NCI-H460 (cell line): ENCODE measurements at places on chromosomes 13 and 19. TPM values are rescaled to one million over a fixed set of nuclear protein-coding genes. Genes with fewer than 3 reads are reported as not detected.
A peak's percentile ranks its signal among the peaks of the same experiment; 100 is the strongest.

Gene USHBP1
- not detected in 2 replicates for total RNA-seq

Gene CEACAM7
- total RNA-seq, result not detected in 2 replicates

Gene ZNF681
- 0.02 TPM in 1 of 2 replicates, not detected in the other for total RNA-seq

Gene PLK5
- 0.05 TPM in 1 of 2 replicates, not detected in the other for total RNA-seq

Gene IGFL2
- total RNA-seq, result not detected in 2 replicates

Gene ADPRHL1
- total RNA-seq, result 7.6 and 9.3 TPM in 2 replicates

Gene TGFBR3L
- total RNA-seq, result 6.0 and 10.9 TPM in 2 replicates

Gene WDR87
- not detected in 2 replicates for total RNA-seq

Gene ZNF536
- total RNA-seq, result not detected in 2 replicates

Gene ATP4A
- total RNA-seq, result not detected in 2 replicates

Gene GRIN3B
- not detected in 2 replicates for total RNA-seq

Gene SYNGR4
- total RNA-seq, result 0.17 TPM in 1 of 2 replicates, not detected in the other

Gene SAMD1
- 26.3 and 29.5 TPM in 2 replicates for total RNA-seq

Gene A1BG
- total RNA-seq, result 4.1 and 9.1 TPM in 2 replicates

GRCh38 chr19:49210108-49210900 is 52.7 kb downstream of the TRPM4 start:
- no peak for DNase-seq

GRCh38 chr19:16476401-16476800 is 4.6 kb upstream of the EPS15L1 start:
- no peak for DNase-seq

- DNase-seq, result no peak
Observed at GRCh38 chr13:104869501-104869900, 1666.0 kb downstream of the EFNB2 start.

DNA sequence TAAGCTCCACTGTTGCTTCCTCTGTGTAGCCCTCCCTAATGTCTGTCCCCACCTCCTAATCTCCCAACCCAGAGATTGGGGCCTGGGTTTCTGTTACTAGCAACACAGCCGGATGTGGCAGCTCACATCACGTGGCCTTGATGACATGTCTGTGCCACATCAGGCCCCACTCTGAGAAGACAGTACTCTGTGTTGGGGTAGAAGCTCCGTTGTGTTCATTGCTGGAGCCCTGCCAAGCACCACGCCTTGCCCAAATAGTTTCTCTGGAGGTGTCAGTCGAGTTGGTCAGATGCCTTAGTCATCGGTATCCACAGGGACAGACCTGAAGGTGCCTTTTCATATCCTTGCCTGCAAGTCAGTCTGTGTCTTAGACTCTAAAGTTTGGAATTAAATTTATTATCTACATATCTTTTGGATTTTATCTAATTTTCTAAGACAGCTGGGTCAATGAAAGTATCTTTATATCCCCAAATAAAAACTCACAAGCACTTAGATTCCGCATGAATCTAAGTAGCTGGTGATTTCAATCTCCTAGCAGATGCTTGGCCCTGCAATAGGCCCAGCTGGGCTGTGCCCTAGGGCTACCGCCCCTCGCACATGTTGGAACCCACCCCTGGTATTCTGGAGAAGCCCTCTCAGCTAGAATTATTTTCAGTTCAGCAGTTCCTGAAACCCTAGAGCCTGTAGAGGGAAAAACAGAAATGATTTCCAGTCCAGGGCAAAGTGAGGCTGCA is 204.0 kb upstream of the TSHZ3 start:
- no peak for DNase-seq

- no peak for DNase-seq
Observed at GRCh38 chr13:112881656-112882554, 87.1 kb upstream of the MCF2L start.

DNA sequence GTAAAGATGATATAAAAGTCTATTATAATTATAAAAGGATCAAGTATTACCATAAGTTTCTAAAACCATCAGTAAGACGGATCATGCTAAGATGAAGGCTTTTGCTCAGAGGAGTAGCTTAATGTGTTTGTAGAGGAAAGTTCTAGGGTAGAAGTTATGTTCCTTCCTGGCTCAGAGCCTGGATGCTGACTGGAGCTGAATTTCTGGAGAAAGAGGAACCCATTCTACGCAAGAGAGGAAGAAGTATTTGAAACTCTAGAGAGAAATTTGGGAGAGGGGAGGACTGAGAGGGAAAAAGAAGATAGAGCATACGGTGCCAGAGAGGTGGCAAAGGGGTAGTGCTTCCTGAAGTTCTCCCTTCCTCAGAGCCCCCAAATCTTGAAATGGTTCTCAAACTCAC is 51.4 kb upstream of the SGCG start:
- no peak for DNase-seq

- DNase-seq, result no peak
Observed at GRCh38 chr13:40518481-40518882, 148.0 kb downstream of the FOXO1 start.

GRCh38 chr19:50461066-50461875 is 15.0 kb upstream of the EMC10 start:
- peak; percentile 54 for DNase-seq

DNA sequence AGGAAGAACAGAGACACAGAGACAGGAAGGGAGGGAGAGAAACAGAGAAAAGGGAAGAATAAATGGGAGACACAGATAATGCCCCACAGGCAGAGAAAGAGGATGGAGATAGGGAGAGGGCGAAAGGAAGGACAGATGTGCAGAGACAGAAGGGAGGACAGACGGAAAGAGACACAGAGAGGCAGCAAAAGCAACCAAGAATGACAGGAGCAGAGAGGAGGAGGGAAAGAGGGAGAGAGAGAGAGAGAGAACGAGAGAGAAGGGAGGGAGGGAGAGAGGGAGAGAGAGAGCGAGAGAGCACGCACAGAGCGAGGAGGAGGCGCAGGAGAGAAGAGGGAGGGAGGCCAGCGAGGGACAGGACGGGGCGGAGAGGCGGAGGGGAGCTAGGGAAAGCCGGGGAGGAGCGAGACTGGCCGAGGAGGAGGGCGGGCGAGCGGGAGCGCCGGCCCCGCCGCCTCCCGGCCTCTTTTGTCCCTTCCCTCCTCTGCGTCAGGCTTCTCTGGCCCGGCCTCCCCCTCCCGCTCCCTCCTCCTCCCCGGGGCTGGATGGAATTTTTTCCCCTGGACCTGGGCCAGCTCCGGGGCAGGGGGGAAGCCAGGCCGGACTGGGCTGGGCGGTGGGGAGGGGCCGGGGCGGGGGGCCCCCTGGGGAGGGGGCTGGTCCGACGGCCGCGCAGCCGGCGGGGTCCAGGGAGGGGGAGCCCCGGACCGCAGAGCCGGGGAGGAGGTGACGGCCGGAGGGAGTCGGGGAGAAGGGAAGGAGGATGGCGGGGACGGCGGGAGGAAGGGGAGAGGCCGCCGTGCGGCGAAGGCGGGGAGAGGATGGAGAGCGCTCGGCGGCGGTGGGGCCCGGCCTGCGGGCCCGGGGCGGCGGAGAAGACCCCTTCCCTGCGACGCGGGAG is 4.2 kb upstream of the SPACA6 start:
- DNase-seq, result peak; percentile 77

GRCh38 chr19:31502536-31503170 is 153.4 kb upstream of the TSHZ3 start:
- DNase-seq, result no peak

DNA sequence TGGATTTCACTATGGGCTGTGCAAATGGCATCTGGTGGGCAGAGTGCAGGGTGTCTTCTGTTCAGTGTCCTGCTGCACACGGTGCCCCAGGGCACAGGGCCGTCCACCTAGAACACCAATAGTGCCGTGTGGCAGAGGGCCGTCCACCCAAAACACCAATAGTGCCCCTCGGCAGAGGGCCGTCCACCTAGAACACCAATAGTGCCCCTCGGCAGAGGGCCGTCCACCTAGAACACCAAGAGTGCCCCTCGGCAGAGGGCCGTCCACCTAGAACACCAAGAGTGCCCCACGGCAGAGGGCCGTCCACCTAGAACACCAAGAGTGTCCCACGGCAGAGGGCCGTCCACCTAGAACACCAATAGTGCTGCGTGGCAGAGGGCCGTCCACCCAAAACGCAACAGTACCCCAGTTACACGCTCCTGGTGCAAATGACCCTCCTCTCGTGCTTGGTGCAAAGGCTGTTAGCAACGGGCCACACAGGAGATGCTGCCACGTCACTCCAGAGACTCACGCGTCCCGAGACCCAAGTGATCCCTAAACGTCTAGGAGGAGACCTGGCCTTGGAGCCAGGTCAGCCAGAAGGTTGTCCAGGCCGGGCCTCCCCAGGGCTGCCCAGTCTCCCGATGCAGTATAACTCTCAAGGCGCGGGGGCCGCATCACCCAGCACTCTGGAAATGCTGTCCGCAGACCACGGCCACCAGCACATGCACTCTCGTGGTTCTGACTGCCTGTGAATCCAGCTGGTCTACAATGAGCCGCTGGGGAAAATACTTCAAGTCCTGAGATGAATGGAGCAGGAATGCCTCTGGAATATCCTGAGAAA is 51.5 kb downstream of the RASA3 start:
- no peak for DNase-seq

- no peak for DNase-seq
Observed at GRCh38 chr19:32890841-32891240, 21.3 kb upstream of the SLC7A9 start.

GRCh38 chr13:80121038-80121437 is 219.9 kb downstream of the SPRY2 start:
- DNase-seq, result no peak

DNA sequence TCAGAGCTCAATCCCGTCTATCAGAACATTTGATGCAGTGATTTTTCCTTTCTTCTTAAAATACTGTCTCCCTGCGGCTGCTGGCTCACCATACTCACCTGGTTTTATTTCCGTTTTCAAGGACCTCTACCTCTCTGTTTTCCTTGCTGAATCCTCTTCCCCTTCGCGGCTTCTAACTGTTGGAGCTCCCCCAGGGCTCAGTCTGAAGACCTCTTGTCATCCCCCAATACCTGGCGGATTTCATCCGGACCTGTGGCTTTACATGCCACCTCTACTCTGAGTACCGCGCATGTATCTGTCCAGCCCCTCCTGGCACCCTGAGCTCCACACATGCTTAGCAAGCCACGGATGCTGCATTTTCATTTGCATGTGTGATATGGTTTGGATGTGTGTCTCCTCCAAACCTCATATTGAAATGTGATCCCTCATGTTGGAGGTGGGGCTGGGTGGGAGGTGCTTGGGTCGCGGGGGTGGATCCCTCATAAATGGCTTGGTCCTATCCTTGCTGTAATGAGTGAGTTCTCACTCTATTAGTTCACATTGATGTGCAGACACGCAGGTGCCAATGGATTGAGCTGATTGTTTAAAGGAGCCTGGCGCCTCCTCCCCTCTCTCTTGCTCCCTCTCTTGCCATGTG is 106.2 kb upstream of the LSM14A start:
- DNase-seq, result no peak

- no peak for DNase-seq
Observed at GRCh38 chr19:42816894-42817293, 51.4 kb upstream of the PSG8 start.

- no peak for DNase-seq
Observed at GRCh38 chr19:306151-306900, 15.1 kb upstream of the PLPP2 start.

DNA sequence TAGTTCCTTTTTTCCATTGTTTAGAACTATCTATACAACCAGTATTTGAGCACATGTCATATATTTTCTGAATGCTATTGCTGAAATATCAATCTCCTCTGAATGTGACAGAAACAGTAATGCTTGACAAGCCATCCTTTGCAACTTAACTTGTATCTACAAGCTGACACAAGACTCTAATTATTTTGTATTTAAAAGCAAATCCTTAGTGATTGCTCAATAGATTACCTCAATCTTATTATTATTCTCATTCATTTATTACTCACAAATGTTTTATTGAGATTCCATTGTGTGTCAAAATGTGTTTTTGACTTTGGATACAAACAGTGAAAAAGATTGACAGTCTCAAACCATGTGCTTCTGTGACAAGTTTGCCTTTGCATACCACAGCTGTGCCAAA is 787.8 kb upstream of the PRR20A start:
- DNase-seq, result no peak

- no peak for DNase-seq
Observed at GRCh38 chr13:45142440-45143345, 22.4 kb downstream of the GTF2F2 start.

- DNase-seq, result no peak
Observed at GRCh38 chr19:28685802-28686201, 527.1 kb downstream of the UQCRFS1 start.
